ENCODE measurements at places on chromosomes 12 and 14.

DNA sequence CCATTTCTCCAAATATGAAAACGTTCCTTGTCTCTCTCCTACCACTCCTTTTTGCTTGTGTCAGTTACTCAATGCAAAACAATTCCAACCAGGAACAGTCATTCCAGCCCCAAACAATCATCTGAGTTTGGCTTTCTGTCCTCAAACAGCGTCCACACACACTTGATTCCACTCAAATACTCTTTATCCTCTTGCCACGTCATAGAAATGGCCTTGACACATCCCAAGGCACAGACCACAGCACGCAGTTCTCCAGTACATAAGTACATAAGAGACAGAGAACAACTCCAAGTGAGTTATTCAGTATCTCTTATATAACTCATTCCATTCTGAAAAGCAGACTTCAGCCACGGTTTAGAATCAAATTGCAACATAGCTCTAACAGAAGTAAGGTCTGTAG, 299.2 kb downstream of the RPS29 start:
- DNase-seq = no peak

- no peak for DNase-seq
Observed at GRCh38 chr14:95315579-95315978, 4.1 kb downstream of the CLMN start.

GRCh38 chr12:82057770-82058169, 298.6 kb upstream of the PPFIA2 start:
- no peak for DNase-seq

DNA sequence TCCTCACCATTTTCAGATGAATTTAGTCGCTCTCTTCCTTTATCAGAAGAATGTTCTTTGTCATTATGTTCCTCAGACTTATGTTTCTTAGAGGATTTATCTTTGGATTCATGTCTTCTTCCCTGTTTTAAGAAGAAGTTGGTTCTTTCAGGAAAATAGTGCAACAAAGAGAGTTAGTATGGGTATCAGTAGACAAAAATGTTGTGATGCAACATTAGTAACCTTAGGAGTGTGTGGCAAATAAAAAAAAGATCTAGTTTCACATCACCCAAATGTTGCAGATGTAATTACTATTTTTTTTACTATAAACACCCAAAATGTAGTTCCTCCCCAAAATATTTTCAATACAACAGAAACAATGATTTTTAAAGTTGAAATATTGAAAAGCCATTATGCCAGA, 7.8 kb downstream of the RSRC2 start:
- no peak for DNase-seq

GRCh38 chr14:29391801-29392200, 535.8 kb downstream of the PRKD1 start:
- no peak for DNase-seq

DNA sequence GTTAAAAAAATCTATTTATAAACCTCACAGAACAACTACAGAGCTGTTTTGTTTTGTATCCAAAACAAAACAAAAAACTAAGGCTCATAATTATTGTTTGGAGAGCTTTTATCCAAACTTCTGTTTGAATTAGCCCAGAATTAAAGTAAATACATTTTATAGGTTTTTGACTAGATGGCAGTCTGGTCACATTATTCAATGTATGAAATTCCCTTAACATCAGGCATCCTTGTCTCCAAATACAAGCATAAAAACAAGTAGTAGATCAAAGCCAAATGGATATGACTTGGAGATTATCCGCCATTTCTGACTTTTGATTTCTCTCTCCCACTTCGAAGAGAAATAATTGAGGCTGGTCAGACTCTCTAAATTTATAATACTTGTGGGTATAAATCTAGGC, 63.5 kb downstream of the SLC38A1 start:
- DNase-seq = no peak

GRCh38 chr12:114741940-114742339, 58.0 kb upstream of the TBX3 start:
- DNase-seq = no peak

- no peak for DNase-seq
Observed at GRCh38 chr12:119956047-119956446, 33.0 kb upstream of the BICDL1 start.

DNA sequence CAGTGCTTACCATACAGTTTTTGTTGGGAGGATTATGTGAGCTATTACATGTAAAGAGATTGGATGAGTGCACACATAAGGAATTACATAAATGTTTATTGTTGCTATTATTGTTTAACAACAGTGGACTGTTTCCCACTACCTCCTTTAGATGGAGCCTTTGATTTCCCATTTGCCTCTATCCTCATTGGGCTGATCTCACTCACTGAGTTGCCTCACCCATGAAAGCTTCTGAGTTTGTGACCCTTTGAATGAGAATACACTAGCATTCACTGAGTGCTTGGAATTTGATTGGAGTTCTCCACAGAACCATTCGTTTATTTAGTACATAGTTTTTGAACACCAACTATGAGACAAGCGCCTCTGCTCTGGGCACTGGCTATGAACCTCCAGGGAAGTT, 121.0 kb downstream of the HELB start:
- DNase-seq = no peak

DNA sequence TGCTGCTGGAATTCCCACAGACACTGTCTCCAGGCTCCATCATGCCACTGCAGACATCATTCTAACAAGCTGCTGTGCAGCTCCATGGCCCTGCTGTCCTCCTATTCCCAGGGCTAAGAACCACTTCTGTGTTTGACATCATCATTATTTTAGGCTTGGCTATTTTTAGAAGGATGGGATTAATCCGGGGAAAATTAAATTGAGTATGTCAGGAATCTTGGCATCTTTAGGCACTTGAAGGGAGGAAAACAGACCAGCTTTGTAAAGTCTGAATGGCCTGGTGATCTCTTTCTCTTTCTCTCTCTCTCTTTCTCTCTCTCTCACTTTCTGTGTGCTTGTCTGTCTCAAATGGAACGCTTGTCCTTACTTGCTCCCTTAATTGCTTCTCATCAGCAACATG, 568.3 kb upstream of the FLRT2 start:
- DNase-seq = no peak

DNA sequence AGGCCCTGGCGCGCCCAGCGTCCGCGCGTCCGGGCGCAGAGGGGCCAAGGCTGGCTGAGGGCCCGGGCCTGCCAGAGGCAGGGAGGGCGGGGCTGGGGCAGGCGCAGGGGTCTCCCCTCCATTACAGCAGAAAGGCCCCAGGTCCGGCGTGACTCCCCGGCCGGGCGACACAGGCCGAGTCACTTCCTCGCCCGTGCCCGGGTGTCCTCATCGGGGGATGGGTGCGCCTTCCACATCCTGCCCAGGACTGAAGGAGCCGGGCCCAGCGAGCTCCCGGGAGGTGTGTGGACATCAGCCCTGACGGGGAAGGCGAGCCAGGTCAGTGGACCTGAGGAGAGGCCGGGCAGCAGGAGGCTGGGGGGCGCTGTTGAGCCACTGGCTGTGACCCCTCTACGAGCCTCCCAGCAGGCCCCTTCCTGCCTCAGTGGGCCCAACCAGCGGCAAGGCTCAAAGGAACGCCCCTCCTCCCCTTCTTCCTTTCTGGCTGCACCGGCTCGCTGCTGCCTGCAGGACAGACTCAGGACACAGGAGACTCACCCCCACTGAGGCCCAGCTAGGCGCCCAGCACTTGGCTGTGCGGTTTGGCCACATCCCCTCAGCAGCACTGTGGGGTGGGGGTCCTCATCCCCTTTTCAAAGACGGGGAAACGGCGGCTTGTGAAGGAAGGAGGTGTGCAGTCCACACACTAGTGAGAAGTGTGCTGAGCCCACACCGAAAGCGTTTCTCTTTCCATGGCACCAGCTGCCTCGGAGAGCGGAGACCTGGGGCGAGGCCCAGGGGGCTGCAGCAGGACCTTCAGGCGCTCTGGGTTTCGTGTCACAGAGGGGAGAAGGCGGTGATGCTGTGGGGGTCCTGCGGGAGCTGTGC, 606 bp downstream of the TNFAIP2 start:
- no peak for DNase-seq

- DNase-seq = peak; percentile 55
Observed at GRCh38 chr14:31692376-31692781, 131.2 kb downstream of the NUBPL start.

GRCh38 chr12:124171231-124171979, 123.5 kb upstream of the RFLNA start:
- no peak for DNase-seq

- DNase-seq = no peak
Observed at GRCh38 chr12:3002646-3003045, 43.4 kb downstream of the TEAD4 start.

DNA sequence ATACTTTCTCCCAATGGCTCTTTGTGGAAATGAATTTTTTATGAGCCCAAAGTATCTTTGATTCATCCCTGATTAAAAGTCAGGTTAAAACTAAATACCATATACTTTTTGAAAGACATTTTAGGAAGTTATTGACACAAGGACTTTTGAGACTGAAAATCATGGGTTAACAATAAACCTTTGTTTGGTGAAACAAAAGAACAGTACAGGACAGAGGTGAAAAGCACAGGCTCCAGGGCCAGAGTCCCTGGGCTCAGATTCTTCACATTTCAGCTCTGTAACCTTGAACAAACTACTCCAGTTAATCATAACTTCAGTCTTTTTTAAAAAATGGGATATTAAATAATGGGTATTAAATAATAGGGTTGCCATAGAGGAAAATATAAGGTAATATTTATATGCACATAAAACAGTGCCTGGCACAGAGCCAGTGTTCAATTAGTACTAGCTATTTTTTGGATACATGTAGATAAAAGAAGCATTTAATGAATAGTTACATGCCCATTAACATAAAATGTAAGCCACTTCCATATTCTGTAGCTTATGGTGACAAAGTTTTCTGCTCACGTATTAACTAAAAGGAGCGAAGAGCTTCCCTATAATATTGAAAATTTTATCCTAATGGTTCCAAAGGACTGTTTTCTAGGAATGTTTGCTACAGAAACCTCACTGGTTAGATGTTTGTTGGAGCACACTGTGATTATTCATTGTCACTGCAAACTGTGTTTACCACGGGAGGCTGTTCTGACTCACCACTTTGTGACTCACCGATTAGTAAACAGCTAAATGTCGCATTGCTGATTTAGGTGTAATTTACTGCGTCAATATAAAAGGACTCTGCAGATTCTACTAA, 255.4 kb downstream of the DAD1 start:
- DNase-seq = no peak

- no peak for DNase-seq
Observed at GRCh38 chr12:95073698-95074520, 491 bp upstream of the NR2C1 start.

GRCh38 chr12:87991483-87991882, 37.7 kb downstream of the C12orf50 start:
- DNase-seq = no peak

DNA sequence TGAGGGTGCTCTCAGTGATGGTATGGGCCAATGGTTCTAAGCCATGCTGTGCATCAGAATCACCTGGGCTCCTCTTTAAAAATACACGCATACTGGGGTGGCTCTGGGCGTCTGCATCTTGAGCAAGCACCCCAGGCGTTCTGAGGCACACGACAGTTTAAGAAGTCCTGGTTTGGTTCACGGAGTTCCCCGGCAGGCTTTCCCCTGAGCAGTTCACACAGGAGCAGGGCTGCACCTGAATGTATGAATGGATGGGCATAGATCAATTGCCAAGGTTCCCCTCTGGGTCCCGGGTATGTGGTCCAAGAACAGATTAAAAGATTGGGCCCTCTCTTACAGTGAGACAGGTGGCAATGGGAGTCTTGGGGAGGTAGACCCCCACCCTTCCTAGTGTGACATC, 395.3 kb downstream of the DPF3 start:
- DNase-seq = no peak

- no peak for DNase-seq
Observed at GRCh38 chr12:78651755-78652154, 212.8 kb upstream of the SYT1 start.

GRCh38 chr14:29911810-29912209, 15.8 kb downstream of the PRKD1 start:
- no peak for DNase-seq

DNA sequence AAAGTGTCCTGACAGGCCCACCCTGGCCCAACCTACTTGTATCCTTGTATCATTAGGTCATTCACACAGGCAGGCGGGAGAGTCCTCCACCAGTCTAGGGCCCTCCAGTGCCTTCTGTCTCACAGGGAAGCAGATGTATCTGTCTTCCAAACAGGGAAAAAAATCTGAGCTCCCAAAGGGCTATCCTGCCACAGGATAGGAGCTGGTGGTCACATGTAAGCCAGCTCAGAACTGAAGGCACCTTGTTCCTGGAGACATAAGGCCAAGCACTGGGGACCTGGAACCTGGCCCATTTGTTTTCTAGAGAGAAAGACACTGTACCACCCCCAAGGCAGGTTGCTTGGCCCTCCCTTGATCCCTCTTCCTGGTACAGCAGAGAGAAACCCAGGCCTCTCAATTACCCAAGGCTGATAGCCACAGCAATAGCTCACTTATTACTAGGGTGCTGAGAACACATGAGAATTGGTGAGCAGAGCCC, 19.4 kb upstream of the PLEKHH1 start:
- peak; percentile 72 for DNase-seq

DNA sequence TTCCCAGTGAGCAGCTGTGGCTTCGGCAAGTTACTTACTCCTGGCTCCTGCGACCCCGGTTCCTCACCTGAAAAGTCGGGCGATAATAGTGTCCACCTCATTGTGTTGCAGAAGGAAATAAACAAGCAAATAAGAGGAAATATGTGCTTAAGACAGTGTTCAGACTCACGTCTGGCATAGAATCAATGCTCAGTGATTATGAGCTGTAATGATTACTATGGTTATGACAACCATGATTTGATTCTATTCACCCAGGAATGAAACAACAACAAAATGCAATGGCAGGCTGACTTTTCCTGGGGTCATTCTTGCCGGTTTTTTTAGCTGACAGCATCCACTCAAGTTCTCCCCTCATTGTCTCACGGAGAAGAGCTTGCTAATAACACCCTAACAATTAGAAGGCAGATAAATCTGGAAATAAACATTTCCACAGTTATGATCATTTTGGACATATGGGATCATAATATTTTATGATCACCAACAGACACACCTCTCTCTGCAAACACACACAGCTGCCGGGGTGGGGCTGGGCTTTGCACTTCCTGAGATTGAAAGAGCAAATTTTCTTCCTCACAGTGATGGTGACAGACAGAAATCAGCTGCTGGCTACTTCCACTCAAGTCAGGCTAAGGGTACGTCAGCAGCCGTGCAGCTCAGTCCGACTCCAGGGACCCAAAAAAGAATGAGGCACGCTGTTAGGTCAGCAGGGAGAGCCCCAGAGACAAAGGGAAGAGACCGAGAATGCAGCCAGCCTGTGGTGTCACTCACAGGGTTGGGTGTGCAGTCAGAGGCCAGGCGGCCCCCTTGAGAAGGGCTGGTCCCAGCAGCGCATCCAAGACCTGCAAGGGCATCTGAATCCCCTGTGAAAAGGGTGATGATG, 158.0 kb downstream of the RIMBP2 start:
- DNase-seq = no peak

DNA sequence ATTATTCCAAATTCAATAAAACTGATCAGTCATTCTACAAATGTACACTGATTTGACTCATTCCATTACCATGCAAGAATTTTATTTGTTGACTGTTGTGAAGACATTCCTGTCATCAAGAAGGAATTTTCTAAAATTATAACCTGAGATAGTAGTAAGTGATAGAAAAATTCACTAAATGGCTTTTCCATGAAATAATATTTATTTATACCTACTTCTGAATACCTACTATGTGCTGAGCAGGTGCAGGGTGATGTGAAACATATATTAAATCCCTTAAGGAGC, 841.7 kb downstream of the NRXN3 start:
- no peak for DNase-seq

All from DMS 273 treated with DMSO at 0.1 percent for 48 hours (cell line).